NCI-H460 (cell line): ENCODE measurements at places on chromosomes 1 and 21. TPM values are rescaled to one million over a fixed set of nuclear protein-coding genes. Genes with fewer than 3 reads are reported as not detected.

TPTE gene
- not detected in 2 replicates for total RNA-seq

SELE gene
- total RNA-seq = not detected in 2 replicates

ABCA4 gene
- 0.09 TPM in 1 of 2 replicates, not detected in the other for total RNA-seq

LENEP gene
- total RNA-seq = 0.84 TPM in 1 of 2 replicates, not detected in the other

ADPRS gene
- total RNA-seq = 16.7 and 21.5 TPM in 2 replicates

PROK1 gene
- not detected in 2 replicates for total RNA-seq

MAP3K7CL gene
- 1.3 TPM in 1 of 2 replicates, not detected in the other for total RNA-seq

PTPRF gene
- 30.8 and 32.0 TPM in 2 replicates for total RNA-seq

OR4F16 gene
- not detected in 2 replicates for total RNA-seq

EYA3 gene
- 5.2 and 6.5 TPM in 2 replicates for total RNA-seq

PGD gene
- 439 and 614 TPM in 2 replicates for total RNA-seq

FMO3 gene
- not detected in 2 replicates for total RNA-seq

TNN gene
- not detected in 2 replicates for total RNA-seq

ITLN2 gene
- total RNA-seq = not detected in 2 replicates

NCAM2 gene
- 14.0 and 16.7 TPM in 2 replicates for total RNA-seq

SLC30A10 gene
- total RNA-seq = not detected in 2 replicates

TUT4 gene
- 27.5 and 29.4 TPM in 2 replicates for total RNA-seq

ITLN1 gene
- not detected in 2 replicates for total RNA-seq

OR6K6 gene
- not detected in 2 replicates for total RNA-seq

TMCO4 gene
- total RNA-seq = 3.8 and 4.7 TPM in 2 replicates

RNU1-2 gene
- under 0.01 TPM in 2 replicates for total RNA-seq

KLHDC8A gene
- total RNA-seq = not detected in 2 replicates

SPRR4 gene
- total RNA-seq = not detected in 2 replicates

ACKR1 gene
- not detected in 2 replicates for total RNA-seq

RIMKLA gene
- total RNA-seq = 2.7 TPM in 2 replicates

LIN28A gene
- not detected in 2 replicates for total RNA-seq

HSD11B1 gene
- not detected in 2 replicates for total RNA-seq

TP73 gene
- total RNA-seq = 0.07 and 0.17 TPM in 2 replicates

CLCA1 gene
- total RNA-seq = not detected in 2 replicates

DTL gene
- total RNA-seq = 19.0 and 22.6 TPM in 2 replicates

STXBP3 gene
- 52.1 and 52.2 TPM in 2 replicates for total RNA-seq

CD1D gene
- total RNA-seq = 0.07 TPM in 1 of 2 replicates, not detected in the other

PRXL2B gene
- 4.7 and 7.2 TPM in 2 replicates for total RNA-seq
